Sigmoid colon (tissue), 7 donors: ENCODE measurements at places on chromosomes 2 and 18. TPM values are rescaled to one million over a fixed set of nuclear protein-coding genes. Genes with fewer than 3 reads are reported as not detected.

DNA sequence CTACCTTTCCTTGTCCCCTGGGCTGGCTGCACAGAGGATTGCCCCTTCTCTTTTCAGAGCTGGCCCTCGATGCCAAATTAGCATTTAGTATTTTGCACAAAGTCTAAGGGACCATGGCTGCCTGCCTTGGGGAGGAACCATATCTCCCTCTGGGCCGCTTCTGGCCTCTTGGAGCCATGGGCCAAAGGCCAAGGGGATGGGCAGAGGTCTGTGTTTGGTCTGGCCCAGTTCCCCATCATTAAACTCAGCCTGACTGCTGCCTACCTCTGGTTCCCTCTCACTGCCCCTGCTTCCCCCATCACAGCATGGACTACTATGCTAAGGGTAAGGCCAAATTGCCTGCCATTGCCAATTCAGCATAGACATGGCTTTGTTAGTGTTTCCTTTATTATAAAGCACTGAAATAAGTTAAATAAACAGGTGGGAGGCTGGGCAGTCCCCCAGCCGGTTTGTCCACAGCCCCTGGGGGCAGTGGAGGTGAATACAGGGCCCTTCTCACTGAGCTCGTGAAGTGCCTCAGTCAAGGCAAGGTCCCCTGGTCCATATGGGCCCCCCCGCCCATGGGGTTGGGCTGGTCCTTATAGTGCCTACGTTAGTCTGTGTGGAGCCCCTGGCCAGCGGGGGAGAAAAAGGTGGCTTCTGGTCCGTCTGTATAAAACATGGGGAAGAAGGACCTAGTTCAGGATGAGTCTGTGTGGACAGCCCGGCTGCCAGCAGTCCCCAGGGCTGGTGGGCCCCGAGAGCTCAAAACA lies 3.5 kb downstream of the ZNF513 start:
- no peak overlapping the region for H3K4me3 ChIP-seq
- H3K27ac ChIP-seq: no peak overlapping the region
- H3K36me3 ChIP-seq: peaks cover 59% of the 10 kb centered on the region
- H3K27me3 ChIP-seq: no peaks in the 10 kb centered on the region
- no peaks in the 10 kb centered on the region for H3K4me1 ChIP-seq
- no peak for DNase-seq

Gene CRYGD
- not detected for total RNA-seq

DNA sequence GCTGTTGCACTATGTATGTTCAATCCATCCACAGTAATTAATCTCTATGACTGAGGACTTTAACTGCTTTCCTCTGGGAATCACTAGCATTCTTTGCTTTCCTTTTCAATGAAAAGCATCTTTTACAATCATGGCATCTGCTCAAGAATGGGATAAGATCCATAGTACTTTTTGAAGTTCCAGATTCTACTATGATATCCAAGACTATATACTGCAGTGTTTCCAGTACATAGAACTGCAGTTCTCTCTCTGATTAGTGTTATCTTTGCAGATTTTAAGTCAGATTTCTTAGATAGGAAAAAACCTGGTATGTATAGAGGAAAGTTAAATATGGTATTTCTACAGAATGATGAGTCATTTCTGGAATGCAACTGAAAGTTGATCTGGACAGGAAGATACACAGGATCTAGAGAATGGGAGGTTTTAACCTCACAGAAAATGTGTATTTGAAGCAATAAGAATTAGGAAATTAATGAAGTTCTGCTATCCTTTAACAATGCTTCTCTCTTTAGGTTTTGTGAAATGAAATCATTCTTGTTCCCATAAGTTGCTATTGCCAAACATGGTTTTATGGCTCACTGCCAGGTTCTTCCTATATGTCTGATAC lies 670.7 kb downstream of the ERBB4 start:
- DNase-seq: no peak
- no peak overlapping the region for H3K27ac ChIP-seq
- no peaks in the 10 kb centered on the region for H3K27me3 ChIP-seq
- no peak overlapping the region for H3K4me3 ChIP-seq
- peaks cover 7% of the 10 kb centered on the region for H3K4me1 ChIP-seq

DNA sequence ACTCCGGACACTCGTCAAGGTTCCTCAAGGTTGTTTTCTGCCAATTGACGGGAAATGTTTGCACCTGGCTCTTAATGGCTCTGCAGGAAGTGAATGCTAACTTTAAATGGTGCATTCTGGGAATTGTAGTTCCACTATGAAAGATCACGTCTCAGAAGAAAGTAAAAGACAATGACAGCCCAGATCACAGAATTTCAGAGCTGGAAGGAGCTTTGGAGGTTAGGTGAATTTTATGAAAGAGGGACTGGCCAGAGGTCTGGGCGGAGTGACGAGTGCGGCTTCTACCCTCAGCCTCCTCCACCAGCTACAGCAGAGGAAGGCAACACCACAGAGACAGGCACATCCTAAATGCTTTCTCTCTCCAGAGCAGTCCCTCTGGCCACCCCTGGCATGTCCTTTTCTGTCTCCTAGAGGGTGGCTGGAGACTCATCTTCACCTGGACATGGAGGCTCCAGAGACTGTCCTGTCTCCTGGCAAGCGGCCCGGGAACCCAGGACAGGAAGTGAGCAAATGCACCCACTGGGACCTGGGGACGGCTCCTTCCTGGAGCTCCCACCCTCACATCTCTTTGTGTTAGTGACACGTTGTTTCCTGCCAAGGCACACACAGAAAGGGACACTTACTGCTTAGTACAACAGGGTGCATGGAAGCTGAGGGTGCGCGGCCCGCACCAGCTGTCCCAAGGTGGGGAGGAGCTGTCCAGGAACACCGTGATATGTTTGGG lies 19.4 kb downstream of the THAP4 start:
- no peak overlapping the region for H3K4me3 ChIP-seq
- no peaks in the 10 kb centered on the region for H3K27me3 ChIP-seq
- no peak for DNase-seq
- H3K4me1 ChIP-seq: no peaks in the 10 kb centered on the region

Gene CTNNA2
- 8.6 TPM for total RNA-seq

Gene PLCD4
- total RNA-seq: 25.0 TPM

- H3K4me3 ChIP-seq: no peak overlapping the region
- no peak for DNase-seq
- H3K27ac ChIP-seq: no peak overlapping the region
- H3K4me1 ChIP-seq: peaks cover 17% of the 10 kb centered on the region
- no peaks in the 10 kb centered on the region for H3K27me3 ChIP-seq
Observed at GRCh38 chr18:13300029-13300428, 81.5 kb downstream of the LDLRAD4 start.

DNA sequence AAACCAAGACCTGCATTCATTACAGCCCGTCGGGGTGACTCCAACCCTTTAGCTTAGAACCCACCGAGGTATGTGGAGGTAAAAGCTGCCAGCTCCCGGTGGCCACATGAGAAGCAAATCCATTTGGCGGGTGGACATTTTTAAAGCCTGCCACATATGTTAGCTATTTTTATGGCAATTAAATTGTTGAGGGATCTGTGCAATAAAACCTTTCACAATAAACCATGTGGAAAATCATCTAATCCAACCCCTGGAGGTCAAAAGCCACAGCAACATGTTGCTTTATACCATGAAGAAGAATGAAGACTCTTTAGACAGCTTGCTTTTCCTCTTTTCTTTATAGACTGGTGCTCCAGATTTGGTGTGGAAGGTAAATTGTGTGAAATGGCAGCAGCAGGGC lies 176.3 kb downstream of the AGPS start:
- H3K36me3 ChIP-seq: no peaks in the 10 kb centered on the region
- no peaks in the 10 kb centered on the region for H3K27me3 ChIP-seq
- peaks cover 27% of the 10 kb centered on the region for H3K4me1 ChIP-seq
- no peak for DNase-seq

- DNase-seq: no peak
- no peaks in the 10 kb centered on the region for H3K36me3 ChIP-seq
- peaks cover 67% of the 10 kb centered on the region for H3K4me1 ChIP-seq
- no peaks in the 10 kb centered on the region for H3K27me3 ChIP-seq
Observed at GRCh38 chr2:120938045-120938771, 202.5 kb downstream of the GLI2 start.

Gene MLPH
- total RNA-seq: 3.5 TPM

DNA sequence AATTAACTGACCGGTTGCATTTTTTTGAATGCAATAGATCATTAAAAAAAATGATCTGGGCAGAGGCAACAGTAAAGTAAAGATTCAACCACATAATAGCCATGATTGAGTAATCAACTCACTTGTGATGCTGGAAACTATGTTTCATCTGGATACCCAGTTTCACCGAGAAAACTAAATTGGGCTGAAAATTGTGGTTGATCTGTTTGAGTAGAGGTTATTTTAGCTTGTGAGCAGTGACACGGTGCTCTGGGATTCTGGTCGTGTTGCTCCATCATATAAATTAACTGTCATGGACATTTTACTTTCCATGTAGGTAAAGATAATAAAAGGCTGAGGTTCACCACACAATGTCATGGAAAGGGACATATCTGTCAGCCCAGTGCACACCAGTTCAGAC lies 58.7 kb downstream of the CD226 start:
- H3K36me3 ChIP-seq: no peaks in the 10 kb centered on the region
- no peak for DNase-seq
- H3K4me3 ChIP-seq: no peak overlapping the region

DNA sequence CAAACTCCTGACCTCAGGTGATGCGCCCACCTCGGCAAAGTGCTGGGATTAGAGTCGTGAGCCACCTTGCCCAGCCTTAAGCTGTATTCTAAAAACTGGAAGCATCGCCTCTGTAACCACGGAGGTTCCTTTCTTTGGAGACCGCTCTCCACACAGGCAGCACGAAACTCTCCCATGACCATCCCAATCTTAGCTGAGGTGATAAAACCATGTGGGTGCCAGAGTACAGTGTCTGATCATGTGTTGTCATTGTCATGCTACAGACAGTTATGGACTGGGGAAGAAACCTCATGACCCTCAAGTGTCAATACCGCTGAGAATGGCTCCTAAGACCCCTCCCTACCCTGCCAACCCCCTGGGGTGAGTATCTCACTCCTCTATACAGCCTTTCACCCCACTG lies 41.4 kb upstream of the EPG5 start:
- H3K4me1 ChIP-seq: no peaks in the 10 kb centered on the region
- no peak for DNase-seq
- no peak overlapping the region for H3K4me3 ChIP-seq
- H3K27me3 ChIP-seq: no peaks in the 10 kb centered on the region
- H3K36me3 ChIP-seq: peaks cover 5% of the 10 kb centered on the region

Gene COPS7B
- 32.1 TPM for total RNA-seq

Gene PSD4
- total RNA-seq: 1.4 TPM

DNA sequence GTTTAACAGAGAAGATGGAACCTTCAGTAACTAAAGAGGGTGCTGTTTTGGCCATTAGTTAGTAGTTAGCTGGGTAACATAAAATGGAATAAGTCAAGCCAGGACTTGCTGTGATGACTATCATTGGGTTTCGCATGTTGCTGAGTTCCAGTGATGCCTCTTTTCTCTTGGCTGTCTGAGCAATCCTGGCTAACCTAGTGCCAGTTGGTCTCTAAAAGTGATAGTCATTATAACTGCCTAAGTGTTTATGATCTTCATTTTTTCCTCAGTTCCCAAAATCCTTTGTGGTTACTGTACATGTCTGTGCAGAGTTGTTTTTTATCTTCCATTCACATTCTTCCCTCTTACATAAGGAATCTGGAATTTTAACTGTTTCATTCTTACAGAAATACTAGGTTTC lies 33.4 kb downstream of the WDR43 start:
- no peaks in the 10 kb centered on the region for H3K27me3 ChIP-seq
- H3K4me1 ChIP-seq: no peaks in the 10 kb centered on the region
- no peak overlapping the region for H3K27ac ChIP-seq
- peaks cover 97% of the 10 kb centered on the region for H3K36me3 ChIP-seq
- no peak for DNase-seq

DNA sequence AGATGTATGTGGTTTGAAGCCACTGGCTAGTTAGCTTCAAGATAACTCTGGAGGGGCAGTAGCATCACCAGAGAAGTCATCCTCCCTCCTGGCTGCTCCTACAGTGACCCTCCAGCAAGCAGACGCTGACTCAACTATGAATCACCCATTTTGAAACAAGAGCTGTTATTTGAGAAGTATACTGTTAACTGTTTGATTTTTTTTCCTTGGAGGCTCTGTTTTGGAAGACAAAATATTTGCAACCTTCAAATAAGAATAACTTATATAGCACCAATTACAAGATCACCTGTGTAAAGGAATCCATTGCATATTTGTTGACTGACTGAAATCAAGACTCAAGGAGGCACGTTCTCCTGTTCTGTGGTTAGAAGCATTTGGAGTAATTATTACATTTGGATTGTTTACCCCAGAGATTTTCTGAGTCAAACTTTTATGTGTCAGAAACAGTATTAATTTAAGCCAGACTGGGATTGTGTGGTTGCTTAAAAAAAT lies 313.8 kb downstream of the MTX2 start:
- H3K27ac ChIP-seq: peak overlapping the region; percentile 11
- peak; percentile 67 for DNase-seq
- H3K36me3 ChIP-seq: no peaks in the 10 kb centered on the region
- H3K4me1 ChIP-seq: peaks cover 18% of the 10 kb centered on the region
- H3K27me3 ChIP-seq: no peaks in the 10 kb centered on the region
- no peak overlapping the region for H3K4me3 ChIP-seq

- H3K36me3 ChIP-seq: no peaks in the 10 kb centered on the region
- no peak for DNase-seq
- H3K4me3 ChIP-seq: no peak overlapping the region
- H3K4me1 ChIP-seq: peaks cover 8% of the 10 kb centered on the region
- no peak overlapping the region for H3K27ac ChIP-seq
Observed at GRCh38 chr2:146984014-146984413, 860.8 kb upstream of the ACVR2A start.
